ENCODE measurements at places on chromosomes 13 and 19. TPM values are rescaled to one million over a fixed set of nuclear protein-coding genes. Genes with fewer than 3 reads are reported as not detected.

- no peak overlapping the region for H3K27ac ChIP-seq
- no peaks in the 10 kb centered on the region for H3K36me3 ChIP-seq
- no peak for DNase-seq
- H3K4me3 ChIP-seq: no peak overlapping the region
These were observed 193.1 kb downstream of the VWA8 start for GRCh38 chr13:41767801-41768200.

DNA sequence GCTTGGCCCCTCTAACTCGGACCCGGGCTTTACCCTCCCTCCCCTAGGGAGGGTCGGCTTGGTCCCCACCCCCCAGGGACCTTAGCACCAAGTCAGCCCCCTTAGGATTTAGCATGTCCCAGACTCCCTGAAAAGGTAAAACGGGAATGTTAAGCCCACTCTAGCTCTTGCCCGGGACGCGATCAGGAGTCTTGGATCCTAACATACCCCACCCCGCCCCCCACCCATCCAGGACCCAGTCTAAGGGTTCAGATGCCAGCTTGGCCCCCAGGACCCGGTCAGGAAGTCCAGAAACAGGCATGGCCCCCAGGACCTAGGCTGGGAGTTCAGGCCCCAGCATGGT, 437 bp downstream of the EPOR start:
- no peak overlapping the region for H3K4me3 ChIP-seq
- no peak for DNase-seq
- H3K27ac ChIP-seq: no peak overlapping the region
- no peaks in the 10 kb centered on the region for H3K36me3 ChIP-seq
- H3K27me3 ChIP-seq: no peaks in the 10 kb centered on the region

DNA sequence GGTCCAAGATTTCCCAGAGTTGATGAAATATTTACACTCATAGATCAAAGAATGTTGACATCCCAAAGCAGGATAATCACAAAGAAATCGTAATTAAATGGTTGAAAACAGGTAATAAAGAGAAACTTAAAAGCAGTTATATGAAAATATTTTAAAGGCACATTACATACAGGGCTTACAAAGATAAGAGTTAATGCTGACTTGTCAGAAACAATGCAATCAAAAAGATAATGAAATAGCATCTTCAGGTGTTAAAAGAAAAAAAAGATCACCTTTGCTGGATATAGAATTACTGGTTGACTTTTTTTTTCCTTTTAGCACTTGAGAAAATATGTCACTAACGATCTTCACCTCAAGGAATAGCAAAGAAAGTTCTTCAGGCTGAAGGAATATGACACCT, 48.8 kb downstream of the KCTD15 start:
- H3K4me1 ChIP-seq: no peaks in the 10 kb centered on the region
- no peak overlapping the region for H3K4me3 ChIP-seq
- no peaks in the 10 kb centered on the region for H3K27me3 ChIP-seq
- H3K27ac ChIP-seq: no peak overlapping the region

GRCh38 chr19:38663156-38663651, 15.8 kb downstream of the ACTN4 start:
- DNase-seq: no peak
- peak overlapping the region; percentile 11 for H3K4me3 ChIP-seq
- H3K36me3 ChIP-seq: no peaks in the 10 kb centered on the region
- H3K27ac ChIP-seq: peak overlapping the region; percentile 61

- H3K27me3 ChIP-seq: no peaks in the 10 kb centered on the region
- no peaks in the 10 kb centered on the region for H3K36me3 ChIP-seq
- H3K4me3 ChIP-seq: no peak overlapping the region
- H3K27ac ChIP-seq: no peak overlapping the region
These were observed 1687.5 kb downstream of the EFNB2 start for GRCh38 chr13:104847922-104848321.

DNA sequence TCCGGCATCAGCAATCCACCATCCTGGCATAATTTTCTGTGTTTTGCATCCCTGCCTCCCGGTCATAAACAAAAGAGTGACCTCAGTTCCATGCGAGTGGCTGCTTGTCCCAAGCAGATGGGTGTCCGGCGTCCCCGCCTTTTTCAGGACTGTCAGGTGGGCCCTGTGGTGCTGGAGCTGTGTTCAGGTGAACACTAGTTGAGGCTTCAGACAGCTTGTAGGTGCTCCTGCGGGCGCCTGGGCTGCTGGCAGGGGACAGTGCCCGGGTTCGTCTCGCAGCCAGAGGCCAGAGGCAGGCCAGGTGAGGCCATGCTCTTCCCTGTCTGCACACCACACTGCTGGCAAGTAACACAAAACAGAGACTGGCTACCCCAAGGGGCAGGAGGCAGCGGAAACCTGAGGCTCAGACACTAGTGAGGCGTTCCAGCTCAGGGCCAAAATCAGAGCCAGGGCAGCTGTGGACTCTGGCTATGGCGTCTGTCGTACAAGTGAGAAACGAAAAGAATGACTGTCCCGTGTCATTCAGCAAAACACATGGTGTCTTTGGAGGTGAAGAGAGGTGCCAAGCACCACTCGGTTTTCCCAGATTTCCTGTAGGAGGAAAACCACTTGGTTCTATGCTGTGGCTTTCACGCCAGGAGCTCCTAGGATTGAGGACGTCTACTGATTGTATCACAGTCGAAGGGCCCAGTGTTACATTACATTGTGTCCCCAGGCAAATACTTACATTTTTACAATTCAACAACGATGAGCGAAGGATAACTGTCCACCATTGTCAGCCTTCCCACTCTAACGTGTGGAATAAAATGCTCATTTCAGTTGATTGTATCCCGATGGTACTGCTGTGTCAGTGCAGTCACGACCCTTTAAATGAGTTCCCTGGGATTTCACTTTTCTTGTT, 104.0 kb downstream of the ATP11A start:
- no peaks in the 10 kb centered on the region for H3K4me1 ChIP-seq
- no peaks in the 10 kb centered on the region for H3K36me3 ChIP-seq
- no peak for DNase-seq
- no peak overlapping the region for H3K4me3 ChIP-seq
- H3K27me3 ChIP-seq: no peaks in the 10 kb centered on the region

GRCh38 chr13:100154842-100155416, 66.0 kb downstream of the PCCA start:
- H3K4me3 ChIP-seq: no peak overlapping the region
- H3K27me3 ChIP-seq: no peaks in the 10 kb centered on the region
- no peaks in the 10 kb centered on the region for H3K36me3 ChIP-seq
- no peaks in the 10 kb centered on the region for H3K4me1 ChIP-seq
- DNase-seq: no peak

- H3K4me3 ChIP-seq: no peak overlapping the region
- H3K4me1 ChIP-seq: no peaks in the 10 kb centered on the region
- no peaks in the 10 kb centered on the region for H3K27me3 ChIP-seq
- DNase-seq: no peak
- H3K36me3 ChIP-seq: no peaks in the 10 kb centered on the region
These were observed 537.4 kb downstream of the MYO16 start for GRCh38 chr13:109166804-109167203.

DNA sequence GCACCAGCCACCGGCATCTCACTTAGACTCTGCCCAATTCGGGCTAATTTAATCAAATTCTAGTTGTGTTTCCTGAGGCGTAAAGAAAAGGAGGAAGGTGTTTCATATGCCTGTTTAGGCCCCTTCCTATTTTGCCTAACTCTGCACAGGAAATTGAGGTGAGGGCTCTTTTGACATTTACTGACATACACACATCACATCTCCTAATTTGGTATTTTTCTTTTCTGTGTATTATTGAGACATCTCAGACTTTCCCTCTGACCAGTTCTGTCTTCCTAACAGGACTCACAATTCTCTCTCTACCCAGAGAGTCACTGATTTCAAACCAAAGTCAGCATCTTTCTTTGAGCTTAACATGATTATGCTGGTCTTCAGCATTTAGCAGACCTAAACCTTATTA, 7.9 kb downstream of the CEACAM3 start:
- no peaks in the 10 kb centered on the region for H3K36me3 ChIP-seq
- no peaks in the 10 kb centered on the region for H3K27me3 ChIP-seq
- no peak for DNase-seq
- H3K27ac ChIP-seq: no peak overlapping the region
- H3K4me1 ChIP-seq: no peaks in the 10 kb centered on the region

DNA sequence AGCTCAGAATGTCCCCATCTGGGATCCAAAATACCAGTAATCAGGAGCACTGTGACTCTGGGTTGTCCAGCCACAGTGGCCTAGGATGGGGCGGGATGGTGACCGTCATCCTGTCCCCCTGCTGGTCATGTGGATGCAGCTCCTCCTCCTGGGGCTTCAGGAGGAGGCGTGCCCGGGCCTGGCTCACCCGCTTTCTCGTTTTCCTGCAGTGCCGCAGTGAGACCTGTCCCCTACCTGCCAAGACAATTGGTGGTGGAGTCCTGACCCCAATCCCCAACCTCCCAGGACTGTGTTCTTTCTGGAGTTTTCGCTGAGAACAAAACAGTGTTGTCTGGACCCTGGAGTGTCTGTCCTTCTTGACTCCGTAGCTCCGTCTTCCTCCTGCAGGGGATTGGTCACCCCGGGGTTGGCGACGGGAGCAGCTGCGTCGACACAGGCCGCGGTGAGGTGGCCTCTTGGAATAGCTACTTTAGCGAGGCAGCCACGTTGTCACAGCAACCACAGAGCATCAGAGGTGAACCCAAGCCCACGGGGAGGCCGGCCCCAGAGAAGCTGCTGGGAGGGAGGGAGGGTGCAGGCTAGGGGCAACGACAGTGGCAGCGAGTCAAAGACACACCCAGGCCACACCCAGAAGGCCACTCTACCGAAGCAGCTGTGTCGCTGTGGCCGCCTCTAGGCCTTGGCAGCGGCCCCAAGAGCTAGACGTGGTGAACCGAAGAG, 10.2 kb upstream of the EMC10 start:
- no peak overlapping the region for H3K4me3 ChIP-seq
- no peaks in the 10 kb centered on the region for H3K36me3 ChIP-seq
- no peaks in the 10 kb centered on the region for H3K4me1 ChIP-seq
- no peaks in the 10 kb centered on the region for H3K27me3 ChIP-seq
- no peak overlapping the region for H3K27ac ChIP-seq

GRCh38 chr19:33862981-33863380, 66.3 kb downstream of the KCTD15 start:
- DNase-seq: no peak
- H3K27me3 ChIP-seq: no peaks in the 10 kb centered on the region
- H3K27ac ChIP-seq: no peak overlapping the region
- no peak overlapping the region for H3K4me3 ChIP-seq

DNA sequence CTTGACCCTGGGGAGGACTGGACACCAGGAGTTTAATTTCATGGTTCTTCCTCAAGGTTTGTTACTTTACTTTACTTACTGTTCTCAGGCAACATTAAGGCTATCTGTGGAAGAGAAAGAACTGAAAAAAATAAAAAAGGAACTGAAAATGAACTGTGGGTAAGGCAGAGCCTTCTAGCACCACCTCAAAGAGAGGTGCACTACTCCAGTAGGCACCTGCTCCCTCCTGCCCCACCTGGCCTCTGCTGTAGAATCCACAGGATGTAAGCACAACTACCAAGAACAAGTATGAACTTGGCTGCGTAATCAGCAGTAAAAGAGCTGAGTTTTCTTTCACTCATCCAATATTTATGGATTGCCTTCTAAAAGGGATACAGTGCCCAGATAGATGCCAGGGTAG, 12.2 kb downstream of the ZNF112 start:
- H3K27ac ChIP-seq: no peak overlapping the region
- H3K4me3 ChIP-seq: no peak overlapping the region
- no peak for DNase-seq

DNA sequence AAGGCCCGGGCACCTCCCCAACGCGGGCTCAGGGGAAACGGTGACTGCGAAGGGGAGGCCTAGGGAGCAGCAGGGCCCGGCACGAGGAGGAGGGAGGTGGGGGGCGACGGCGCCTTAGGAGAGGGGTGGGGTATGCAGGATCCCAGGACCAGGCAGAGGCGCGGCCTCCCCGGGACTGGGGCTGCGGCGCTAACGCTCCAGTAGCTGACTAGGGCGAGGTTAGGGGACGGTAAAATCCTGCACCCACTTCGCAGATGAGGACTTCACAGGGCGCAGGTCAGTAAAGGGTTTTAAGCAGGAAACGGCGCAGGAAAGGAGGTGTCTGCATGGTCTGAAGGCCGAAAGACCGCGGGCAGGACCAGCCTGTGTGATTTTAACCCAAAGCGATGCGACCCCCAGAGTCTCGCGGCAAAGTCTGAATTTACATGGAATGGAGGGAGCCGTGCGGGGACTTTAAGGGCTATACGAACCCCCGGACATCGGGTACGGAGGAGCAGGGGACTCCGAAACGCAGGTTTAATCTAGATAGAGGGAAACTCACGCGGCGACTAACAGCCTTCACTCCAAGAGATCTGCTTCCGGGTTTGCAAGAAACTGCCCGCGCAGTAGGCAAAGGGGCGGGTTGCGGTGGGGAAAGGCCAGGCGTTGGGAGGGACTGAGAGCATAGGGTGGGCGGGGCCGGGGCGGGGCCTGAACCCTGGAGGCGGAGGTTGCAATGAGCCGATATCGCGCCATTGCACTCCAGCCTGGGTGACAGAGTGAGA, at the start of gene ZNF665:
ZNF665 (minus strand) TSS at position 588 of the 764 bp plus-strand sequence. CDS start 10,460 bp downstream, outside the sequence.
- peak within 1 kb of the TSS; percentile 82 for H3K4me3 ChIP-seq
- H3K4me1 ChIP-seq: peaks cover 3% of the 10 kb centered on the region
- no peak within 1 kb of the TSS for H3K27ac ChIP-seq
- no peaks in the 10 kb centered on the region for H3K36me3 ChIP-seq
- DNase-seq: peak; percentile 90

- H3K4me3 ChIP-seq: no peak overlapping the region
- no peak for DNase-seq
- no peaks in the 10 kb centered on the region for H3K4me1 ChIP-seq
- H3K27me3 ChIP-seq: no peaks in the 10 kb centered on the region
- H3K27ac ChIP-seq: no peak overlapping the region
- H3K36me3 ChIP-seq: no peaks in the 10 kb centered on the region
These were observed 469.9 kb downstream of the GPC5 start for GRCh38 chr13:91868351-91868750.

DNA sequence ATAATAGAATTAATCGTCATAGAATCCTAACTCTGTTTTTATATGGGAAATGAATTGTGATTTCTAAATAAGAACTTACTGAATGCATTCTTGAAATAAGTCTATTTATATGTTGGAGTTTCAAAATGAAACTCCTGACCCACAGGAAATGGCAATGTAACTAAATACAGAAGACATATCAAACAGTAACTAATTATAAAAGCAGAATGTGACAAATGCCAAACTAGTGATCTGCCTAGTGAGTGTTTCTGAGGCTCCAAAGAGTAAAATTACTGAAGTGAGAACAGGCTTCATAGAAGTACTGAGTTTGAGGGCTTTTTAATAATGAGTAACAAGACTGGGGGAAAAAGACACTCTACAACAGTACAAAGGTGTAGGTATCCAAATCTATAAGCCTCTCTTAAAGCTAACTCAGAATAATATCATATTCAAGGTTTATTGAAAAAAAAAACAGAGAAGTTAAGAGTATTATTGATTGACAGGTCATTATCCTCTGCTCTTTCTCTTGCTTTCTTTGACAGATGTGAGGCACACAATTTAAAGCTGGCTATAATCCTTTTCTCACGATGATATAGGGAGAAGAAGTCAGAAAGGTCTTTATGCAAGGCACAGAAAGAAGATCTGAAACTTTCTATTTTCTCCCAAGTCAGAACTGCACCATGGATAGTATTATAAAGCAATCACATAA, 17.4 kb upstream of the ATXN8OS start:
- no peak overlapping the region for H3K27ac ChIP-seq

Gene CCDC169
- 0.50 TPM for total RNA-seq

Gene ZIC5
- total RNA-seq: 0.10 TPM

Gene CABP5
- total RNA-seq: not detected

Gene ZFP14
- total RNA-seq: 7.5 TPM

Gene CEACAM7
- not detected for total RNA-seq

Gene ZNF799
- total RNA-seq: 6.5 TPM

Gene GRK1
- total RNA-seq: not detected

Gene CARM1
- total RNA-seq: 41.5 TPM

Gene KIR2DL1
- total RNA-seq: not detected

Gene ANGPTL4
- total RNA-seq: 0.71 TPM

Gene BICRA
- 3.7 TPM for total RNA-seq

Gene ZNF418
- total RNA-seq: 10.9 TPM

Data from ovary (tissue), 10 donors.